ENCODE measurements at places on chromosomes 5 and 9.
A peak's percentile ranks its signal among the peaks of the same experiment; 100 is the strongest.

- DNase-seq = no peak
Measured at GRCh38 chr9:23934291-23934906, 108.4 kb upstream of the ELAVL2 start.

- DNase-seq = no peak
Measured at GRCh38 chr5:73883646-73884045, 257.6 kb downstream of the ARHGEF28 start.

GRCh38 chr9:91043056-91043810 is 241.6 kb downstream of the SYK start:
- no peak for DNase-seq

DNA sequence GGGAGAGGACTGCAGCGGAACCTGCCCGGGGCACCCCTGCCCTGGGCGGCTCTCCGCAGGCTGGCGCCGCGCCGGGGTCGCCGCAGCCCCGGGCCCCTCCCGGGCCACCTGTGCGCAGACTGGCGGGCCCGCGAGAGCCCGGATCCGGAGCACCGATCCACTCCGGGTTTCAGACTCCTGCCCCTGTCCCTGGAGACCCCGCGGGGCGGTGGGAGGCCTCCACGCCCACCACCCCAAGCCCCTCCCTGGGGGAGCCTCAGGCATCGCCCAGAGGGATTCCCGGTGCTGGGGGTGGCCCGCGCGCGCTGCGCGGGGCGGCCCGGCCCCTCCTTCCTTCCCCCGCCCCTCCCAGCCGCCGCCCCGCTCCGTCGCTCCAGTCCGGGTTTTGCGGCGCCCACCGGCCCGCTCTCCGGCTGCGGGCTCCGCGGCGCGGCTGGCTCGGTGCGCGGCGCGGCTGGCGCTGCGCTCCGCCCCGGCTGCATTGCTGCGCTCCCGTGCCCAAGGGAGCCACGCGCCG is at the start of gene UNC5A:
TSS of gene UNC5A (plus strand) at position 479 of the 517 bp plus-strand sequence. CDS start 192 bp downstream, outside the sequence.
- no peak for DNase-seq

DNA sequence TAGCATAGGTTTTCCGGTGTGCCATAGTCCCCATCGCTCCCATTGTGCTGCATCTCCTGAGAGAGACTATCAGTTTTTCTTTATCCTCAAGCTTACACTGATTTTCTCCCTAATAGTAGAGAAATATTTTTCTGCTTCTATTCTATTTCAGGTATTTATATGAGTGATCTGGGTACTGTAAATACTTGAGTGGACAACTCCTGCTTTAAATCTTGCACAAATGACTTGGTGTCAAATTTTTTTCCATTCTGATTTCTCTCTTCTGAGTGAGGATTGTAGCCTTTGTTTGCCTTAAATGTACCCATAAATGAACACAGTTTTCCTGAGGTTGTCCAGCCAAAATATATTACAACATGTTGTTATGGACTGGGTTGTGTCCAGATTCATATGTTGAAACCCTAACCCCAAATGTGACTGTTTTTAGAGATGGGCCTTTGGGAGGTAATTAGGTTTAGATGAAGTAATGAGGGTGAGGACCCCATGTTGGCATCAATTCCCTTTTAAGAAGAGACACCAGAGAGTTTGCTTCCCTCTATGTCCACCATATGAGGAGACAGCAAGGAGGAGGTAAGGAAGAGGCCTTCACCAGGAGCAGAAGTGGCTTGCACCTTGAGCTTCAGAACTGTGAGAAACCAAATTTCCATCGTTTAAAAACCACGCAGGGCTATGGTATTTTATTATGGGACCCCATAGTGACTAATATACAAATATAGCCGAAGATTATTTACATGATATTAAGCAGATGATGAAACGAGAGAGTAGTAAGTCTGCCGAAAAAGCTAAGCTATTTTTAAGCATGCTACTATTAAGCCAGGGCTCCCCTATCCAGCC is 336.4 kb upstream of the MPDZ start:
- no peak for DNase-seq

DNA sequence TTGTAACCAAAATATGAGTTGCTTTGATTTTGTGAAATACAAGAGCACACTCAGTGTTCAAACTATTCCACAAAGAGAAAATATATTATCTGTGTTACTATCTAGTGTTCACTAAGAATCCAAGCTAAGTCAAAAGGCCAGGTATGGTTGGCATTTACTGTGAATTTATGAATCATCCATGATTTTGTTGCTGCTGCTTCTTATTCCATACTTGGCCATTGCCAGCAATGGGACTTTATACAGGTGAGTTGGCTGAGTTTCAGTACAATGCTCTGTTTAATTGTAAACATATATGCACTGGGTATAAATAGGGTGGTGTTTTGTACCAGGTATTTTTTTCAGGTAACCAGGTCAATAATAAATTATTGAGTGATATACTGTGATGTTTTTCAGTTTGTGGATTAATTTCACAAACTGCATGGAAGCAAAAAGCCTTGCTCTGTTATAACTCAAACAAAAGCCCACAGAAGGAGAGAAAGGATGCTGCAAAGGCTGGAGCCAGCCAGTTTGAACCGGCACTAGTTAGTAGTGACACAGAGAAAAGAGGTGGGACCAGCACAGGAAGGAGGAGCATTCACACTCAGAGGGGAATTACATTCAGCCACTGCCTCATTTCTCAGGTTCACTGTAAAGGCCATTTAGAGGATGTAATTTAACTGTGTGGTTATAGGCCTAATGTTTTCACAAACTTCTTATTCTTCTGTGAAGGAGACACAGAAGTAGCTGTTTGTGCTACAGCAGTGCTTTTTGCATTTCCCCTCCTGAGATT is 381.8 kb downstream of the ADGRV1 start:
- peak; percentile 20 for DNase-seq

DNA sequence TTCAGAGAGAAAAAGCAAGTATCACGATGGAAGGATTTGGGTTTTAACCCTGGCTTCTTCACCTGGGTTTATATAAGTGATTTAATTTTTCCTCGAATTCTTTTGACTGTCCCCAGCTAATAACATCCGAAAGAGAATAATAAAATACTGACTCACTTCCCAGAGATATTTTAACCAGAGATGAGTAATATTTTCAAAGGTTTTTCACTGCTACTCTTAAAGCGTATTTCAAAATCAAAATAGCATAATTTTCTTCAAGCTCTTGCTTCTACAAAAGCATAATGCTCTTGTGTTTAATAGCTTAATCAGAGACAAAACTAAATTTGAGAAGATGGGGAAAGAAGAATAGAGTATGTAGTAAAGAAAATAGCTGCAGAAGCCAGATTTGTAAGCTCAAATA is 215.2 kb upstream of the PTGER4 start:
- no peak for DNase-seq

DNA sequence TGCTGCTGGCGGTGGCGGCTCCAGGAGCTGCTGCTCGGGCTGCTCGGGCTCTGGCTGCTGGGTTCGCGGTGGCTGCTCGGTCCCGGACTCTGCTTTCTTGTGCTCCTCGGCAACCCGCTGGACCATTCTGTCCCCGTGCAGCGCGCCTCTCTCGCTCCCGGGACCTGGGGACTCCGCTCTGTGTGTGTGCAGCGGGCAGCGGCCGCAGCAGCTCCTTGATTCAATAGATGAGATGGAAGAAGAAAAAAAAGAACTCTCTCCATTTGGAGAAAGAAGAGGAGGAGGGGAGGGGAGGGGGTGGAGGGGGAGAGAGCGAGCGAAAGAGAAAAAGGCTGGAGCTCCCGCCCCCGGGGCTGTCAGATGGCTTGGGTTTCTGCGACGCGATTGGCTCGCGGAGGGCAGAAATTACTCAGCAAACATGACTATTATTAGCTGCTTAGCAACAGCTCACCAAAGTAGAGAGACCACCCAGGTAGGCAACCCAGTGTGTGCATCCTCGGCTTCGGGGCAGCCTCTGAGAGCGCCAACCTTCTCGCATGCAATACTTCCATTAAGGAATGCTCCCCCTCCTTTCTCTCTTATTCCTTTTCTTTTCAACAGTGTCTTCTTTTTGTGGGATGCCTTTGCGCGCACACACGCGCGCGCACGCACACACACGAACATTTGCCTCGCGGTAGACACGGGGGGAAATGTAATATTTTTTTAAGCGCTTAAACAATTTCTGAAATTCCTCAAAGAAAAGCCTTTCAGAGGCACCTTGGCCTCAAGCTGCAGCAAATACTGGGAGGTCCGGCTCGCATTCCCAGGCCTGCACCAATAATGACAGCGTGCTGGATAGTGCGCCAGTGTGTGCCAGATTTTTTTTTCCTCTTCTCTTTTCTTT is 7.6 kb downstream of the PTCH1 start:
- peak; percentile 48 for DNase-seq

DNA sequence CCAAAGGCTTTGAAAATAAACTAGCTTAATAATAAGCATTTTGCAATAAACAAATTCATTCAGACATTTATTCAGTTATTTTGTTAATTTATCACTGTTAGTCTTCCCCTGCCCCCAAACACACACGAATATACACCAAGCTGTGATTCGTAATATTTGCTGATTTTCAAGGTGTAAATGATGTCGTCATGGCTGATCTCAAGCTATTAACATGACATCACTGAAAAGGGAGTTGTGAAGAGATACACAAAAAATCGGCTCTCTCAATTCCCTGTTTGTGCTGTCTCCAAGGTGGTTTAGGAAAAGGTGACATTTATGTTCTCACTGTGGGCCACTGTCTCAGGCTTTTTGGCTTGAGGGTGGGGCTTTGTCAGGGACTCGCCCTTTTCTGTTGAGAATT is 413.3 kb downstream of the CDH9 start:
- DNase-seq = no peak

- no peak for DNase-seq
Measured at GRCh38 chr5:78065663-78066062, 228.8 kb downstream of the AP3B1 start.

DNA sequence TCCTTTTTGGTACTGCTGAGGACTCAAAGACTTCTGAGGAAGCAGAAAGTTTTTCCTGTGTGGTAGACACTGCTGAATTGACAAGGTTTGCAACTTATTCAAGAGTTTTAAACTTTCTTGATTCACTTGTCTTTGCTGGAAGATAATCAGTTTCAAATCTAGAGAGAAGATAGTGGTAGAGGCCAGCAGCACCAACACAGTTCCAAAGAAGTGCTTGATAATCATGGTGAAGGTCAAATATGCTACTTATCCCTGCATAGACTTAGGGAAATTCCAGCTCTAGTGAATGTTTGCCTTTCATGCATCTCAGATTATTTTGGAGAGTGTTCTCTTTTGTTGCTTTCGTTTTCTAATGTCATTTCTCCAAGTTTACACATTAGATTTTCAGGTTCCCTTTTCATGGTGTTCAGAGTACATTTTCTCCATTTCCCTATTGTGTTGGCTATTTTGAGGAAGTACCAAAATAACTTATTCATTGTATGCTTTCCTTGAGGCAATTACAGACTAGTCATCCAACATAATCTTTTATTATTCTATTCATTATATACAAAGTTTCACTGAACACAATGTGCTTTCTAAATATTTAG is 550 bp downstream of the IFNE start:
- DNase-seq = no peak

DNA sequence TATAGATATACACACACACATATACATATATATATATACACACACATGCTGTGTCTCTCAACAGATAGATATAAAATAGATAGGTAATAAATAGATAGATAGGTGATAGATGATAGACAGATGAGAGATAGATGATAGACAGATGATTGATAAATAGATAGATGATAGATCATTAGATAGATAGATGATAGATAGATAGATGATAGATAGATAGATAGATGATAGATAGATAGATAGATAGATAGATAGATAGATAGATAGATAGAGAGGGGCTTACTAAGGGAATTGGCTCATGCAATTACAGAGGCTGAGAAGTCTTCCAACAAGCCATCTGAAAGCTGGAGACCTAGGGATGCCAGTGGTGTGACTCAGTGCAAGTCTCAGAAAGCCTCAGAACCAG is 394.5 kb downstream of the ICE1 start:
- DNase-seq = no peak

- no peak for DNase-seq
Measured at GRCh38 chr5:73337586-73338255, 110.9 kb downstream of the FOXD1 start.

Data from stimulated activated CD8-positive, alpha-beta memory T cell treated with anti-CD3 and anti-CD28 coated beads, Interleukin-2, amount 100 ng/mL, for 1 hour (primary cell).